ENCODE measurements at places on chromosomes 7 and 10.
A peak's percentile ranks its signal among the peaks of the same experiment; 100 is the strongest.

DNA sequence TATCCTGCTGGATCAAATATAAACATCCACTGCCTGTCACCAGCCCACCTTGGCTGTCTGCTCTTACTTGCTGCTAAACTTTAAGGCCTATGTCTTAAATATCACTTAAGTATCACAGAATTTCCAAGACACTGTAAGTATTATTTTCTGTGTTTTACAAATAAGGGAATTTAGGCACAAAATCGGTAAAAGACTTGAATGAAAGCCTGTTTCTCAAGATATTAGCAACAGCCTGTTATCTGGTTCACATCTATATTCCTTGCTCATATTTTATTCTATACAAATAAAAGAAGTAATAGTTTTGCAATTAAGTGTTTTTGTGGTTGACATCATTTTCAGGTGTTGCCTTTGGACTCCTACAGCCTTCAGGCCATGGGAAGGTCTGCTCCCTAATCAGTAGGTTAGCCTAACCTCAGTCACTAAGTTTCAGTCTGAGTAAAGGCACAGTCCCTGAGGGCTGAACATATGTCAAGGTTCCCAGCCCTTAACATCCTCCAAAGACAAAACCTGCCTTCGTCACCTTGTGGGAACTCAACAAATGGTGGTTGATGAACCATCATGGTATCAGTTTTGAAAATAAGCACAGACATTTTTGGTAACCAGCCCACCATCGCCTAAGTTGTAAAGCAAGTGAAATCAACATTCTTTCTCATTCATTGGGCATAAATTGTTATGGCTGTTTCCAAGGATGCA is 127.1 kb downstream of the CREB5 start:
- no peak for DNase-seq

- peak; percentile 78 for DNase-seq
Observed at GRCh38 chr10:108544500-108545120, 1378.7 kb downstream of the XPNPEP1 start.

DNA sequence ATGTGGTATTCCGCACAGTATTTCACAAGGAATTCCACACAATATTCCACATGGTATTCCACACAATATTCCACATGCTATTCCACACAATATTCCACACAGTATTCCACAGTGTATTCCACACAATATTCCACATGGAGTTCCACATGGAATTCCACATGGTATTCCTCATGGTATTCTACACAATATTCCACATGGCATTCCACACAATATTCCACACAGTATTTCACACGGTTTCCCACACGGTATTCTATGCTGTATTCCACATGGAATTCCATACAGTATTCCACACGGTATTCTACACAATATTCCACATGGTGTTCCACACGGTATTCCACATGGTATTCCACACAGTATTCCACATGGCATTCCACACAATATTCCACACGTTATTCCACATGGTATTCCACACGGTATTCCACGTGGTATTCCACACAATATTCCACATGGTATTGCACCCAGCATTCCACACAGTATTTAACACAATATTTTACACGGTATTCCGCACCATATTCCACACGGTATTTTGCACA is 137.3 kb upstream of the CHST15 start:
- DNase-seq, result peak; percentile 41

- no peak for DNase-seq
Observed at GRCh38 chr7:105188201-105188600, 174.2 kb downstream of the KMT2E start.

- DNase-seq, result no peak
Observed at GRCh38 chr7:76080204-76080603, 32.3 kb downstream of the MDH2 start.

GRCh38 chr10:120555842-120556532 is 99.0 kb downstream of the PLPP4 start:
- DNase-seq, result no peak

- no peak for DNase-seq
Observed at GRCh38 chr10:127698886-127699285, 38.1 kb upstream of the FOXI2 start.

DNA sequence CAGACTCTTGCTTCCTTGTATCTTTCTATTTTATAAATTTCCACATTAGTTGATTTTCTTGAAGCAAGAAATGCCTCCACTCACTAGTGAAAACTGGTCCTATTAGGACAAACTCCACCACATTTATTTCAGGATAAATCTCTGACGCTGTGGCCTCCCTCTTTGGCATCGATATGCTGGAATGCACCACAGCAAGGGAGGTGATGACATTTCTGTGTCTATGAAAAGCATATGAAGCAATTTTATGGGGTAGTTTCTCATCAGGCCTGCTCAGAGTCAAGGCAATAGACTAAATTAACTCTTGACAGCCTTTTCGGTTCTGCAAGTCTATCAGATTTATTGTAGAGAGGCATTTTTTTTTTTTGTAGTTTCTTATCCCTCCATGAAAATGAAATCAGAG is 304.4 kb downstream of the ZEB1 start:
- no peak for DNase-seq

DNA sequence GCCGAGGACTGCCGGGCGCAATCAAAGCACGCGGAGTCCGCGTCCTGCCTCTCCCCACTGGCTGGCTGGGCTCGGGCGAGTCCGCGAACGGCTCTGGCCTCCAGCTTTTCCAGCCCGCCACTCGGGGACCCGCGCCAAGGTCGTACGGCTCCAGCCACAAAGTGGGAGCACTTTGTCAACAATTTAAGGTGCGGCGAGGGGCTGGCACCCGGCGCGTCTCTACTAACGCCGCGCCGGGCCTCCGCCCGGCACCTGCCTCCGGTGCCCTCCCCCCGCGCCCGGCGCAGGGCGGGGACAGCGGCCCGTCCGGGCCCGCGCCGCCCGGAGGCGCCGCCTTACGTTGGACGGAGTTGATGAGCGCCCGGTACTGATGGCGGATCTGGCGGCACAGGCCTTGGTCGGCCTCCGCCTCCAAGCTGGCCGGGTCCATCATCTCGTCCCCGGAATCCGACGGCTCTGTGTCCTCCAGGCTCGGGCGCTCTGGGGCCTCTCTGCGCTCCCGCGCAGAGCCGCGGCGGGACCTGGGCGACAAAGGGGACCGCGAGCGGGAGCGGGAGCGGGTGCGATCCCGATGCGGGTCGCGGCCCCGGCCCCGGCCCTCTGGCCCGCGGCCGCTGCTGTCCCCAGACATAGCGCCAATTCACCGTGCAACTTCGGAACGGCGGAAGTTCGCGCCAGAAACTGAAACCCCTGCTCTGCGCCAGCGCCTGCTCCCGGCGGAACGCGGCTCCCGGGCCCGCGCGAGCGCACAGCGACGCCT is at the start of gene NSMCE4A:
Gene NSMCE4A, minus strand, starts transcription at position 683 of the 760 bp plus-strand sequence. Its CDS starts 52 bp downstream, at position 631.
- DNase-seq, result peak; percentile 92

DNA sequence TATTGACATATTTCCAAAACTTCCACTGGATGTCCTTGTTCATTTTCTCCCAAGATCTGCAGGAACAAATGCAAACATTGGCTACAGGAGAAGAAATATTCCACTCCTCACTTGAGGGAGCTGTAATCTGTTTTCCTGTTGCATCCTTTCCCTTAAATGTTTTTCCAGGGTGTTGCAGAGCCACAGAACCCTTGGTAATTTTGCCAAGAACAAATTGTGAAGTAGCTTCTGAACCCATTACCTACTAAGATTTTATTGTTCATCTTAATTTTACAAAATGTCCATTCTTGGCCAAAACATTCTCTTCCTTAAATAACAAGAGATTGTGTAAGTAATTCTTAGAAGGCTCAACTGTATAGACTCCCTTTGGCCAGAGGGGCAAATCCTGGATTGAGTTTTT is 177.0 kb downstream of the GNAT3 start:
- DNase-seq, result no peak

GRCh38 chr7:21969822-21970221 is 24.1 kb upstream of the CDCA7L start:
- DNase-seq, result no peak

GRCh38 chr10:24756283-24756682 is 32.6 kb upstream of the ARHGAP21 start:
- no peak for DNase-seq

- peak; percentile 82 for DNase-seq
Observed at GRCh38 chr10:96292971-96293920, 11.0 kb upstream of the DNTT start.

- peak; percentile 61 for DNase-seq
Observed at GRCh38 chr10:96470116-96470743, 43.5 kb downstream of the TLL2 start.

DNA sequence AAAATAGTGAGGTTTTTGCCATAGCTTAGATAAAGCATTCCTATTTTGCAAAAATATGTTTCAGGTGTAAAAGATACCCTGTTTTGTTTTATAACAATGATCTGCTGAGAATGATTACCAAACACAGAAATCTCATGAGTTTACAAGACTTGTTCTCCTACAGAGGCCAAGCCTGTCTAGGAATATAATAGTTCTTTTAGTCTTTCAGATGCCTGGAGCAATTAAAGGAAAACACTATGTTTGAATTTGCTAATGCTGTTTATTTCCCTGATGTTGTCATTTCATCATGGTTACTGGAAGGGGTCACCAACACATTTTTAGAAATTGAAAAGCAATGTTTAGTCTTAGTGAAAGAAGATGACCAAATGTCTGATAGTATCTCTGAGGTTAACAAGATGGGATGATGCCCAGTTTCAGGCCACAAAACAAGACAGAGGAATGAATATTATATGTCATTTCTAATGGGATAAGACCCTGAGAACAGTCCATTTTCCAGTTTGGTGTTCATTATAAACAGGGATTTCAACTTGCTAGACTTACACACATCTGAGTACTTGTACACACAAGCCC is 559.9 kb downstream of the INHBA start:
- no peak for DNase-seq

- DNase-seq, result no peak
Observed at GRCh38 chr7:79531116-79531515, 77.6 kb upstream of the MAGI2 start.

DNA sequence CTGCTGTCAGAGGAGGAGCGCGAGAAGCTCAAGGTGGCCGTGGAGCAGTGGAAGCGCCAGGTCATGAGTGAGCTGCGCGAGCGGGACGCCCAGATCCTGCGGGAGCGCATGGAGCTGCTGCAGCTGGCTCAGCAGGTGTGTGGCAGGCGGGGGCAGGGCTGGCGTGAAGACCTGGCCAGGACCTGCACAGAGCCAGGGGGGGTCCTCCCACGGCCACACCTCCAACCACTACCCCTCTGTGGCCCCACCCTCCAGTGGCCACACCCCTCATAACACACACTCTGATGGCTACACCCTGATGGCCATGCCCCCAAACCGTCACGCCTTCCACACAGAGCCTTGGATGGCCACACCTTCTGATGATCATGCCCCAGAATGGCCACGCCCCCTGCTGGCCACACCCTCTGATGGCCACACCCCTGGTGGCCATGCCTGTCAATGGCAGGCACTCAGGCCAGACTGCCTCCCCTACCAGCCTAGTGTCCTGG is 23.4 kb upstream of the DPYSL4 start:
- peak; percentile 66 for DNase-seq

DNA sequence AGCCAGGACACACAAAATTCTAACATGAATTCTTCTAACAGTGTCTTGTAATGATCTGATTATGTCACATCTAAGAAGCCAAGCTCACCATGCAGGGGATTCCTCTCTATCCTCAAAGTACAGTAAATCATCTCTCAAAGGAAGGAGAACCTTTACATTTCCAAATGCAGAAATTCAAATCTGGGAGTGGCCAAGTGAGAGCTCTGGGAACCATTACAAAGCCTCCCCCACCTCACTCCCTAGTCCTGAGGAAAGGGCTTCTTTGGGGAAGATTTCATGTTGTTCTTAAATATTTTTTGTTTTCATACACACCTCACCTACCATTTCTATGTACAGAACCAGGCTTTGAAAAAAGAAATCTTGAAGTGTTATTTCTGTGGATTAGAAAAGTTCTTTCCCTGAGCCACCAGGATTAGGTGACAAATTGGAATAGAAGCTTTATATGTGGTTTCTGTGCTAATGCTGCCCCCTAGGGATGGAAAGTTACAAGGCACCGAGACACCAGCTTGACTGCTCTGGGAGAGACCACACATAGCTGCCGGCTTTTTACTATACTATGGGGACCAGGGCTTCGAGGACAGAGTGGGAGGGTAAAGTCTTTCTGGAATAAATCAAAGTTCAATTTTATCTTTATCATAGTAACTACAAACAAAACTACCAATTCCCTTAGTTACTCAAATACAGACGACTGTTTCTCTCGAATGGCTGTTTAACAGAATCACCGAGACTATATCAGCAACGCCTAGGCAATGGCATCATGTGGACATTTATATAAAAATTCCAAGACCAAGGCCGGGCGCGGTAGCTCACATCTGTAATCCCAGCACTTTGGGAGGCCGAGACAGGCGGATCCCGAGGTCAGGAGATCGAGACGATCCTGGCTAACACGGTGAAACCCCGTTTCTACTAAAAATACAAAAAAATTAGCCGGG is 116.1 kb downstream of the RNF216 start:
- peak; percentile 85 for DNase-seq

DNA sequence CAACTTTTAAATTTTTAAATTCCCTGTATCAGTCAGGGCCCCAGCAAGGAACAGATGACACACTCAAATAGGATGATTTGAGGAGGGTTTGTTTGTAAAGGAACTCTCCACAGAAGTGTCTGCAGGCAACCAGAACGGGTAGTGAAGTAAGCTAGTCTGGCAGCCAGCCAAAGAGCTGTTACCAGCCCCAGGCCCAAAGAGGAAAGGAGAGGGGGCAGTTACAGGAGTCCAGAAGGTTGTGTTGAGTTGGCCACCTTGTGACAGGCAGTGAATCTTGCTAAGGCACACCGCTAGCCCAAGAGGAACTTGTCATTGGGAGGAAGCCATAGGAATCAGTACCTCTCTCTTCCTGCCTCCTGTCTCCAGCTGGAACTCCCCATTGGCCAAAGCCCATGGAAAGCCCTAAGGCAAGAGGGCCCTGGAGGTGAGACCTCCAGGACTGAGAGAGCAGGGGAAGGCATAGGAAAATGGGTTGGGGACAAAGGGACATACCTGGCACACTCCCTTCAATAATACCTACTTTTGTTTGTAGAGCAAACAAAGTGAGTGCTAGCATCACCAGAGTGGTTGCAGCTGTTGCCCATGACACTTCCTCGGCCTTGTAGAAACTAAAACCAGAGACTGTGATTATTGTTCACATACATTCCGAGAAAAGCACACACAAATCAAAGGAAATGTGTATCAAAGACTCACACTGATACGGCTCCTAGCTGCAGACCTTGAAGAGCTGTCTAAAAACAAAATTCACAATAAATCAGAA is 25.4 kb upstream of the GATAD1 start:
- DNase-seq, result no peak

DNA sequence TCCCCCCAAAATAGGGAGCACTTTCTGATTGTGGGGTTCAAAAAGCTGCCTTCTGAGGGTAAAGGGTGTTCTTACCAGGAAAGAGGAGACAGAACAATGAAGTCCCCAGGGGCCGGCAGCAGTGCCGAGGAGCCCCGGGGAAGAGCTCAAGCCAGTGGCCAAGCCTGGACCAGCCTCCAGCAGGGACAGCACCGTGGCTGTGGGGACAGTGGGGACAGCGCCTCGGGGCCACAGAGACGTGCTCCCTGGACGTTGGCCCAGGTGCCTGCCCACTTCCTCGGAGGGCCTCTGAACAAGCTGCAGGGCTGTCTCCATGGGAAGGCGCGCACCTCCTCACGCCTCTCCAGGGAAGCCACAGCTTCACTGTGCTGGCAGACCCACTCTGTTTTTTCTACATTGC is 312.6 kb downstream of the PTPRN2 start:
- DNase-seq, result no peak

- no peak for DNase-seq
Observed at GRCh38 chr10:124332426-124332825, 86.3 kb downstream of the OAT start.
